ENCODE measurements at places on chromosomes 2 and 18.

DNA sequence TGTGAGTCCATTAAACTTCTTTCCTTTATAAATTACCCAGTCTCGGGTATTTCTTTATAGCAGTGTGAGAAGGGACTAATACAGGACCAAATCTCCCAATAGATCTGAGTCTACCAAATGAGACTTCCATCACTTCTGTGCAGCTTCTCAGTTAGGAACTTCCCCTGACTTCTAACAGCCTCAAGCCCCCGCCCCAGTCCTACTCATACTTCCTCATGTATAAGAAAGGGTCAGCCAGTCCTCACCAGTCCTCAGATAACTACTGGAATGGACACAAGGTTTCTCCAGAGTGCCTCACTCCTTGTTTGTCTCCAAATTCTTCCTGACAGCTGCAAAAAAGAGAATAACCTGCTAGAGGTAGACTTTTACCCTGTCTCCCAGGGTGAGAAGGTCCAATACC, 19.5 kb downstream of the TTC32 start:
- DNase-seq, result no peak

DNA sequence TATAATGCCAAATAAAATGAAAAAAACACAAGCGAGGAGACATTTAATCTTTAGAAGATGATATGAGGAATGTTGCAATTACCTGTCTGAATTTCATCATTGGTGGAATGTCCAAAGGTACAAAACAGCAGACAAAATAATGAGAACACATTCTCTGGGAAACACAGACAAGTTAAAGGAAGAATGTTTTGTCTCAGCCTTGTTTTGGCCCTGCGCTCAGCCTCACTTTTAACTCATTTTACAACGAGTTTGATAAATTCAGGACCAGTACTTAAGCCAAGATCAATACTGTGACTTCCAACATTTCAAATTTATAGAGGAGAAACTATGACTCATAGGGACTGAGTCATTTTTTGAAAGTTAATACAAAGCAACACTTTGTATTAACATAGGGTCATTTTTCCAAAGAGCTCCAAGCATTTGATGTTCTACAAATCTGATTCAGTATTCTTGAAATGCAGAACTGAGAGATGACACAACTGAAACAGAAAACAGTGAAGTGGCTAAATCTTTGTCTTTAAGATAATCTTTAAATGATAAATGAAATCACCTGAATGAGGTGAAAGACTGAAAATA, 833.2 kb upstream of the CHAC2 start:
- DNase-seq, result no peak

DNA sequence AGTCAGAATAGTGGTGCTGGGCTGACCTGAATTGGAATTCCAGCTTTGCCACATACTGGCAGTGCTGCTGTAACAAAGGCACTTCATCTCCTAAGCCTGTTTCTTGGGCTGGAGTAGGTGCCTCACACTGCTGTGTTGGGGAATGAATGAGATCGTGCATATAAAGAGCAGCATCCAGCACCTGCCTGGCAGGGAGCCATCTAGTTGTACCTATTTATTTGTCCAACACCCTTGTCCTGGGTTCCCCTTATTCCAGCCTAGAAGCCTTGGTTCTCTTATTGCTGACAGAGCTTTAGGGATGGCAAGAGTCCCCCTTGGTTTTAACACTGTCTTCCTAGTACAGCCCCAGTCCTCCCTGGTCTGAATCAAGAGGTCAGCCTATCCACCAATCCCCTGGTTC, 275.3 kb upstream of the RAB12 start:
- no peak for DNase-seq

- DNase-seq, result no peak
Observed at GRCh38 chr2:199955007-199955338, 318 bp downstream of the TYW5 start.

GRCh38 chr18:80010551-80010906, 22.2 kb upstream of the TXNL4A start:
- no peak for DNase-seq

DNA sequence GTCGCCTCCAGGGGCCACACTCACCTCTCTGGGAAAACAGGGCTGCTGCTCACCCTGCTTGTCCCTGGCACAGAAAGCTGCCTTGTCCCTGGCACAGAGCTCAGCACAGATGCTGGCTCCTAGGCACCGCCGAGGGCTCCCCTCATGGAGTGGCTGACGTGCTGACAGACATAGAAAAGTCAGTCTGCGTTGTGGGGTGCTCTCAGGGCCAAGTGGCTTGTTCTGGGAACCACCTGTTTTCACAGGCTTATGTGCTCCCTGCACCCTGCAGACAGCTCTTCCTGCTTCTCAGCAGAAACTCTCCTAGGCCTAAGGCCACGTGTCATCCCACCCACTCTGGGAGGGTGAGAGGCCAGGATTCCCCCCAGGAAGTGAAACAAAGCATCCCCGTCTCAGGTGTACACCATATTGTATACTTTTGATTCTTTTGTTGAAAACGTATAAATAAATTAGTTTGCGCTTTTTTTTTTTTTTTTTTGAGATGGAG, 84.7 kb upstream of the TMEM200C start:
- DNase-seq, result no peak

DNA sequence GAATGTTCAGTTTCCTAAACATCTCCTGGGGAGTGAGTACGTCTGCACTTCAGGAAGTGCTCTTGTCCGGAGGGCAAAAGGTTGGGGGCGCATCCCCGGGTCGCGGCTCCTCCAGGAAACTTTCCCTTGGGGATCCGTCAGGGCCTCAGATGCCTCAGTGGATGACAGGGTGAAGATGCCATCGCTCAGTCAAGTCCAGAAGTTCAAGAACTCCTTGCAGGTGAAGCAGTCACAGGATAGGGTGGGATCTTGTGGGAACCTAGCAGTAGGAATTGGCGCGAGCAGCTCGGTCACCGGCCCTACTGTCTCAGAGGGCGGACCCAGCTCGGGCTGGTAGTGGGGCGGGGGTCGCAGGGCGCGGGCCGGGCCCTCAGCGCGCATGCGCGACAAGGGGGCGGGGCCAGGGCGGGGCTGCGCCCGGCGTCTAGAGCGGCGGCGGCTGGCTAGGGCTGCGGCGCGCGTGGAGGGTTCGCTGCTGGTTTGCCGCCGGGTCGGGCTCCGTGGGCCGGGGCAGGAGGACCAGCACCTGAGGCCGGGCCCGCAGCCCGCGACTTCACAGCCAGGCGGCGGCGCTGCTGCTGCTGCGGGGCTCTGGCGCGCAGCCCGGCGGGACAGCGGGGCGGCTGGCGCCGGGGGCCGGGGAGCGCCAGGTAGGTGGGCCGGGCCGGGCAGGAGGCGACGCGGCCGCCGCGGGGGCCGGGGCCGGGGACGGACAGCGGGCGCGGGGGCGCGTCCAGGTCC, at the start of gene INPP4A:
Gene INPP4A, plus strand, starts transcription at position 423 of the 741 bp plus-strand sequence. CDS start 75,191 bp downstream, outside the sequence.
- DNase-seq, result peak; percentile 80

GRCh38 chr2:231642631-231643494, 50.2 kb downstream of the TEX44 start:
- peak; percentile 65 for DNase-seq

GRCh38 chr2:25867396-25868003, 10.8 kb downstream of the ASXL2 start:
- no peak for DNase-seq

Measured in CD4-positive, alpha-beta T cell treated with Interleukin-2 at 100 ng/mL for 4 hours (primary cell).